Stimulated activated CD4-positive, alpha-beta T cell treated with anti-CD3 and anti-CD28 coated beads, Interleukin-15, amount 100 ng/mL, for 48 hours (primary cell): ENCODE measurements at places on chromosomes 16 and 17.
A peak's percentile ranks its signal among the peaks of the same experiment; 100 is the strongest.

GRCh38 chr16:66442502-66443268 lies 15.6 kb downstream of the BEAN1 start:
- no peak for DNase-seq

DNA sequence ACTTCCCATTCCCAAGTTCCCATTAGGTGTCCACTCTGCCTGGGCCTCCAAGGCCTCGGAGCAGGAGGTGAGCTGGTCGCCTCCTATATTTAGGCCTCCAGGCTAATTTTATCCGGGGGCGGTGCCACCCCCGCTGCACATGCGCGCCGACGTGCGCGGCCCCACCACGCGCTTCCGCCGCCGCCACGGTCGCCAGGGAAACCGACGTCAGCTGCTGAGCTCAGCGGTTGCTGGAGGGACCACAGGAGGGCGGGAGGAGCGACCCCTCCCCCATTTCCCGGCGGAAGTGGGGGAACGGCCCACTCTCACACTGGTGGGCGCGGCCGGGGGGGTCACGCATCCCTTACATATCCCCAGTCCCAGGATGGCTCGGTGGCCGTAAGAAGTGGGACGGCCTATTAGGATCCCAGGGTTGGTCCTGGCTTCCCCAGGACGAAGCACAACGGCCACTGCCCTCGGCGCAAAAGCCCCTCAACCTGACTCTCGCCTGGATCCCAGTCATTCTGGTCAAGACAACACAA lies 1.0 kb downstream of the PER1 start:
- DNase-seq, result peak; percentile 62

GRCh38 chr16:70548936-70549335 lies 25.3 kb downstream of the SF3B3 start:
- no peak for DNase-seq

- DNase-seq, result peak; percentile 26
Measured at GRCh38 chr17:58710948-58711552, 18.6 kb downstream of the RAD51C start.

DNA sequence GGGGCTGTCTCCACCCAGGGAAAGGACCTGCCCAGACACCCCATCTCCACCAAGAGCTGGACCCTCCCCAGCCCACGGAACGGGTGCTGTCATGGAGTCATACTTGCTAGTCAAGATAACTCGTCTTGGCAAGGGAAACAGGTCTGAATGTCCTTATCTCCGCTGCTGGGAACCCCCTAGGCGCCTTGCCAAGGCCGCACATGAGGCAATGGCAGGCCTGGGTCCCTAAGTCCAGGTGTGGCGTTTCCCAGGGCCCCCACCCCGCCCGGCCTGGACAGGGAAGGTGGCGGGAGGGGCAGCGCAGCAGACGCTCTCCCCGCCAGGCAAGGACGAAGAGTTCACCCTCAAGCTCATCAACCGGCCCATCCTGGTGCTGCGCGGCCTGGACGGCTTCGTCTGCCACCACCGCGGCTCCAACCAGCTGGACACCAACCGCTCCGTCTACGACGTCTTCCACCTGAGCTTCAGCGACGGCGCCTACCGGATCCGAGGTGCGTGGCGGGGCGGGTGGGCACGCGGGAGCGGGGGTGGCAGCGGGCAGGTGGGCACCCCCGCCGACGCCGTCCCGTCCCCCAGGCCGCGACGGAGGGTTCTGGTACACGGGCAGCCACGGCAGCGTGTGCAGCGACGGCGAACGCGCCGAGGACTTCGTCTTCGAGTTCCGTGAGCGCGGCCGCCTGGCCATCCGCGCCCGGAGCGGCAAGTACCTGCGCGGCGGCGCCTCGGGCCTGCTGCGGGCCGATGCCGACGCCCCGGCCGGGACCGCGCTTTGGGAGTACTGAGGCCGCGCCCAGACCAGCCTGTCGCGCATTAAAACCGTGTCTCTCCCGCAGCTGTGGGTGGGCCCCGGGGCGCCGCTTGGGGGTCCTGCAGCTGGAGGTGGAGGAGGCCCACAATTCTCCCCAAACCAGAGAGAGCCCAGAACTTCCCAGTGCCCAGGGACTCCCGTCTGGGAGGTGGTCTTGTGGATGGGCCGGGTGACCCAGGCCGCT lies 8.4 kb downstream of the FSCN2 start:
- no peak for DNase-seq
